ENCODE measurements at places on chromosomes 16 and 17.

DNA sequence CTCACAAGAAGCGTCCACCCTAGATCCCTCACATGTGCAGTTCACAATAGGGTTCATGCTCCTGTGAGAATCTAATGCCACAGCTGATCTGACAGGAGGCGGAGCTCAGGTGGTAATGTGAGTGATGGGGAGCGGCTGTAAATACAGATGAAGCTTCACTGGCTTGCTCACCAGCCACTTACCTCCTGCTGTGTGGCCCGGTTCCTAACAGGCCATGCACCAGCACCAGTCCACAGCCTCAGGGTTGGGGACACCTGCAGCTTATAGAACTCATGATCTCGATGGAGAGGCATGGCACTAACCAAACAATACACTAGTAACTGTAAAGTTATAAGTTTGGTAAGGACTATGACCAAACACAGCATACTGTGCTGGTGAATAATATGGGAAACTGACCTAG, 368.0 kb upstream of the CDH5 start:
- no peak for DNase-seq

DNA sequence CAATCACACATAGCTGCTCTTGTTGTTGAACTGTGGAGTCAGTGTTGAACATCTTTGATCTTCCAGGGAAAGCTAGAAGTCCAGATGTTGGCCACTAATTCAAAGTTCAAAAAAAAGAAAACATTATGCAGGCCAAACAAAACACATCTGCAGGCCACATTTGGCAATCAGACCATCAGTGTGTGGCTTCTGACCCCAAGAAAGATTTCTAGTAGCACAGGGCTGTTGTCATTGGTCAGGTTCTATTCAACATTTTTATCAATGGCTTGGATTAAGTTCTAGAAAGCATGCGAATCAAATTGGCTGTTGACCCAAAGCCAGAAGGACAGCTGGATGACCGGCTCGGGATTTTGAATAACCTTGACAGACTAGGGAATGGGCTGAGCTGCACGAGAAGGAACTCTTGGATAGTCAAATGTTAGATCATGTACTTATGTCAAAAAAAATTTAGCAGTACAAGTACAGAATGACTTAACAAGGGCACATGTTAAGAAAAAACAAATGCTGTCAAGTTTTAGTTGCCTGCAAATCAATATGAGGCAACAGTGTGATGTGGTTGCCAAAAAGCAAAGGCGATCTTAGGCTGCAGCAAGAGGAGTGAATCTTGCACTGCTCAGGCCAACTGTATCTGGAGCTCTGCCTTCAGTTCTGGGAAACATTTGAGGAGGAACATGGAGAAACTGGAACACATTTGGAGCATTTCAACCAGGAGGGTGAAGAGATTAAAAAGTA, 187.6 kb downstream of the RGS9 start:
- DNase-seq: no peak

DNA sequence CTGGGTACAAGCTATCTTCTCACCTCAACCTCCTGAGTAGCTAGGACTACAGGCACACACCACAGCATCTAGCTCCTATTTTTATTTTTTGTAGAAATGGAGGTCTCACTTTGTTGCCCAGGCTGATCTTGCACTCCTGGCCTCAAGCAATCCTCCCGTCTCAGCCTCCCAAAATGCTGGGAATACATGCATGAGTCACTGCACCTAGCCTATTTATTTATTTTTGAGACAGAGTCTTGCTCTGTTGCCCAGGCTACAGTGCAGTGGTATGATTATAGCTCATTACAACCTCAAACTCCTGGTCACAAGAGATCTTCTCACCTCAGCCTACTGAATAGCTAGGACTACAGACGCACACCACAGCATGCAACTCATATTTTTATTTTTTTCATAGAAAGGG, 40.1 kb upstream of the RGS9 start:
- no peak for DNase-seq

- no peak for DNase-seq
These were observed 285.4 kb upstream of the PMFBP1 start for GRCh38 chr16:72457243-72457940.

DNA sequence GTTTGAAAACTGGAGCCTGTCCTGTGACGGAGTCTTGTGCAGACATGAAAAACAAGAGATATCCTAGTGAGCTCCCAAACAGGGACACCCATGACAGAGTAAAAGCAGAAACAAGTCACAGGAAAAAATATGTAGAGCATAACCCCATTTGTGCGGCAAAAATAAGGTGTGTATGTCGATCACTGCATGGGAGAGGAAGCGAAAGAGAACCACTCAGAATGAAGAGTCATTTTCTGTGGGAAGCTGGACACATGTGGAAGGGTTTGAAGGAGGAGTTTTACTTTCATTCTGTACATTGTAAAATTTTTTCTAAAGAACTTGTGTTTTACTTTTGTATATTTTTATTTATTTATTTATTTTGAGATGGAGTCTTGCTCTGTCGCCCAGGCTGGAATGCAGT, 72.1 kb downstream of the JPH3 start:
- no peak for DNase-seq

DNA sequence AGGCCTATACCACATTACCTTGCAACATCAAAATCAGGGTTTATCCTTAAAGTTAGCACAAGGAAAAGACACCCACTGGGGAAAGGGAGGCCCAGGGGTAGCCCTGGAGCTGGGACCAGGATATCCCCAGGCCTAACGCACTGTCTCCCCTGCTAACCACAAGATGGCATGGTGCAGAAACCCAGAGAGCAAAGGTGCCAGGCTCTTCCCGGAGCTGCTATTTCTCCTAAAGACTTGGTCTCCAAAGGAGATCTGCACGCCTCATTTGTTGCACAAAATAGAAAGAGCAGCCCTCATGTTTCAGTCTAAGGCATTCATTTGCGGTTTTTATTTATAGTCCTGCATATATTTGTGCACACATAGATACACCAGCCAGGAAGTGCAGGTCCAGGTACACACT, 408.6 kb downstream of the SOX9 start:
- DNase-seq: no peak

- DNase-seq: no peak
These were observed 4.8 kb upstream of the SOCS3 start for GRCh38 chr17:78364436-78365281.

GRCh38 chr16:74874912-74875546, 100.4 kb upstream of the FA2H start:
- DNase-seq: no peak

DNA sequence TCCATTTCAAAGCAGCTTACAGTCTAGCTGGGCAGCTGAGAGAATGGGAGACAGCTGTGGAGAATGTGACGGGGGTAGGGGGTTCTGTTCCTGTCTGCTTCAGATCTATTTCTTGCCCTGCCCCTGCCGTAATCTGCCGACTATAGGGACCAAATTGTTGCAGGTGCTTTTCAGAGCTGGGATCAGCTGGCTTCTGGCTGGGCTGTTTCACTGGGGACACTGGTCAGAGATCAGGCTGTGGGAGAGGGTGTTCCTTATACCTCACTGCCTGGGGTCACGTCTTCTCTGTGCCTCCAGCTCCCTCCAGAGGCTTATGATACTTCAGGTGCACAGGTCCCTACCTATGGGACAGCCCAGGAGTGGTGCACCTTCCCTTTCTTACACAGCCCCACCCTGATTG, 514.9 kb upstream of the GOT2 start:
- DNase-seq: no peak

GRCh38 chr17:22266231-22266630, 573.9 kb downstream of the KCNJ18 start:
- DNase-seq: no peak

GRCh38 chr17:21388066-21388465, 11.9 kb downstream of the KCNJ12 start:
- no peak for DNase-seq

DNA sequence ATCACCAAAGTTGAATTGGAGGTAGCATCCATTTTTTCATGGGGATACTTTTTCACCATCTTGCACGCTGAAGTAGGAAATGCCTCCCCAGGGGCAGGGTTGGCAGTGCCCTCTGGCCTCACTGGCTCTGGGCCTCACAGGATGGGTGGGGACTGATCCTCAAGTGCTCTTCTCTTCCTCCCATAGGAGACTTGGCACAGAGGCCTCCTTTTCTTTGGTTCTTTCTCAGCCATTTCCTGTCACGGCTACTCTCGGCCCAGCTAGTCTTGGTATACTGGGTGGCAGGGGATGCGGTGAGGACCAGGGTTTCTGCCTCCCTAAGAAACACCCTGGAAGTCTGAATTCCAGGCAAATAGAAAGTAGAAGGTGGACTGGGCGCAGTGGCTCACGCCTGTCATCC, 58.2 kb downstream of the PECAM1 start:
- DNase-seq: no peak

DNA sequence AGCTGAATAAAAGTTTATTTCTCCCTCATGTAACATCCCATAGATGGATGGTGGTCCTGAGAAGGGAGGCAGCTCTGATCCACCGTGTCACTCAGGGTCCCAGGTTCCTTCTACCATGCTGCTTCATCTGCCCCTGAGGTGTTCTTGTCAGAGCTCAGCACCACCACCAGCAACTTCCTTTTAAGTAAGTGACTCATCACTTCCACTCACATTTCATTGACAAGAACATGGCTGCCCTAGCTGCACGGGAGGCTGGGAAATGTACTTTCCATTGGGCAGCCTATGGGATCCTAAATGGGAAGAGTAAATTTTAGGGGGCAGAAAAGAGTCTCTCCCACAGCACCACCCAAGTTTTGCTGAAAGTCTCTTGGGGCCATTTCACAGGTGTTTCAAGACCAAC, 134.7 kb downstream of the USP31 start:
- no peak for DNase-seq

GRCh38 chr17:27356091-27356705, 62.3 kb downstream of the WSB1 start:
- DNase-seq: no peak

GRCh38 chr16:84339311-84339710, 29.0 kb upstream of the ATP2C2 start:
- DNase-seq: no peak

- no peak for DNase-seq
These were observed 9.3 kb downstream of the HEXIM2 start for GRCh38 chr17:45170931-45171337.

GRCh38 chr17:27920569-27920968, 27.4 kb upstream of the LYRM9 start:
- DNase-seq: no peak

DNA sequence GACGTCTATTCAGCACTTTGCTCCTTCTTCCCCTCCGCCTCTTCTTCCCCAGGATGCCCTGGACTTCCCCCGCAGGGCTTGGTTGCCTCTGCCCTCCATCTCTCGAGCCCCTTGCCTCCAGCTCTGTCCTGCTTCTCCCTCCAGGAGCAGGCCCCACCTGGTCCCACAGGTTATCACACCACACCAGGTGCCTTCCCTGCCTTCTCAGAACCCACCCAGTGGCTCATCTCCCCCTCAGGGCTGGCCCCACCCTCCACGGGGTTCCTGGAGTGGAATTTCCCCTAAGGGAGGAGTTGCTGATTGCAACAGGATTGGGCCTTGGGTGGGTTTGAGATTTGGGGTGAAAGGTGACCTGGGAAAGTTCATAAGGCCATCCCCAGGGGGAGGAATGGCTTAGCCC, 49.0 kb upstream of the TAC4 start:
- no peak for DNase-seq

DNA sequence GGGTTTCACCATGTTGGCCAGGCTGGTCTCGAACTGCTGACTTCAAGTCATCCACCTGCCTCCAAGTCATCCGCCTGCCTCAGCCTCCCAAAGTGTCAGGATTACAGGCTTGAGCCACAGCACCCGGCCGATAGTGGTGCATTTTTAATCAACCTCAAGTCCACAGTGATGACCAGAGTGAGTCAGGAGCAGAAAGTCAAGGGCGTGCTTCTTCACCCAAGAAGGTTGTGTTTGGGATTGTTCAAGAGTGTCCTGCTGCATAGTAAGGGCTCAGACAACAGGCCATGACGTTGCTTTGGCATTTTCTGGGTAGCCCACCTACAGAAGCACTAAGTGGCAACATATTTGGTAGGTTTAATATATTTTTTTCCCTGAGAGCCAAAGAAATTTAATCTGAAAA, 108.3 kb upstream of the FAM20A start:
- no peak for DNase-seq

GRCh38 chr16:81321039-81321438, 6.3 kb downstream of the GAN start:
- no peak for DNase-seq

DNA sequence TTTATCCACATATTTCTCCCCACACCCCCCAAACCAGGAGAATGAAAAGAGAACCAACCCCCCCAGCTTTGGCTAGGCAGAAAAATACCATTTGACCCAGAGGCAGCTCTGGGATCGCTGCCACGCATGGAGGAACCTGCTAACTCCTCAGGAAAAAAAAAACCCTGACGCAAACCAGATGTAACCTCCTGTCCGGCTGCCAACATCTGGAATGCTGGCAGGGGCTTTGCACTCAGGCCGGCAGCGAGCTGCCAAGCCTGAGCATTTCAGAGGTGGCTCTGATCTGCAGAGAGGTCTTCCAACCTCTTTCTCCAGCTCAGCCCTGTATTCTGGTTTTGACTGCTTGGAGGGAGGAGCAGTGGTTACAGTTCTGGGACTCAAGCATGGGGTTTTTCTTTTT, 8.2 kb downstream of the IGFBP4 start:
- no peak for DNase-seq

- no peak for DNase-seq
These were observed 135.8 kb upstream of the CPHXL start for GRCh38 chr16:75862098-75862386.

DNA sequence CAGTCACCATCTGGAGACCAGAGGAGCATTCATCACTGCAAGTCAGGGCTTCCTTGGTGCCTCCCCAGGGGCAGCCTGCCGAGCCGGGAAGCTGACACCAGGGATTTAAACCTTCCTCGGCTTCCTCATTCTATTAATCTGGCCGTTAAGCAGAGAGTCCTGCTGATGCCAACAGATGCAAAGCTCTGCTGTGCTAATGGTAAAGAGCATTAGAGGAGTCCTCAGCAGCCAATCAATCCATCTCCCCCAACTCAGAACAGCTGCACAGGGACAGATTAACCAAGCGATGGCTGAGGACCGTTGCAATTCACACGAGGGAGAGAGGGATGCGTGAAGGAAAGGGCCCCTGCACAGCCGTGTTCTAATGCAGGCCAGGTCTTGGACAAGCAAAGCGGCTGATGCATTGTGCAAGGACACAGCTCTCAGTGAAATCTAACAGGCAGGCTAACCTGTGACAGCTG, 116.6 kb downstream of the XYLT1 start:
- no peak for DNase-seq

DNA sequence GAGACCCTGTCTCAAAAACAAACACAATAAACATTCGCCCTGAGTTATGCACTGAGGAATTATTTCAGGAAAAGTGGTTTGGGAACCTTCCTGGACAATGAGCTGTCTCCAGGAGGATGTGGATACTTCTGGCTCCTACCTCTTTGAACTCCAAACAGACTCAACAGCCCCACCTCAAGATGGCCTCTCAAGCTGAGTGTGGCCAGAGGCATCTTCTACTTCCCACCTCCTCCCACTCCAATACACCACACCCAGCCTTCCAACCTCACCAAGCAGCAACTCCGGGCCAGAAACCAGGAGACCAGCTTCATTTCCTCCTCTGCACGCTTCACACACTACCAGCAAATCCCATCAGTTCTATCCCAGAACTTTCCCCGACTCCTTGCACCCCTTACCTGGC, 11.6 kb downstream of the HBQ1 start:
- DNase-seq: no peak

- no peak for DNase-seq
These were observed 29.3 kb downstream of the PRSS54 start for GRCh38 chr16:58265480-58266052.

- DNase-seq: no peak
These were observed 6.9 kb upstream of the WDR59 start for GRCh38 chr16:74991593-74992403.

GRCh38 chr16:81008505-81008789, 1.4 kb downstream of the CENPN start:
- DNase-seq: no peak
